Glomerular endothelial cell (primary cell): ENCODE measurements at places on chromosomes 11 and 22. TPM values are rescaled to one million over a fixed set of nuclear protein-coding genes. Genes with fewer than 3 reads are reported as not detected.

DNA sequence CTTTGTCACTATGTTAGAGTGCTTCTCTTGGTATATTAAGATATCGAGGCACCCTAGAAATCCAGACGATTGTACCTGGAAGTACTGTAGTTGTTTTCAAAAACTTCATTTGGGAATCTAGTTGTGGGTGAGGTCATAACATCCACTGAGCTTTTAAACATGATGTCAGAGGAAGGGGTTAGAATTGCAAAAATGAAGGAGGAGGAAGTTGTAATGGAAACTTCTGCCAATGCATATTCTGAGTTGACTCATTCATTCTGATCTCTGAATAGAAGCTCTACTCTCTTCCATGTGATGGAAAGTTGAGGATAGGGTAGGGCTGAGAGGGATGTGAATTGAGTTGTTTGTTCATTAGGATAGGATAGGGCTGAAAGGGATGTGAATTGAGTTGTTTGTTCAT, 7.7 kb downstream of the CD44 start:
- DNase-seq, result no peak

DNA sequence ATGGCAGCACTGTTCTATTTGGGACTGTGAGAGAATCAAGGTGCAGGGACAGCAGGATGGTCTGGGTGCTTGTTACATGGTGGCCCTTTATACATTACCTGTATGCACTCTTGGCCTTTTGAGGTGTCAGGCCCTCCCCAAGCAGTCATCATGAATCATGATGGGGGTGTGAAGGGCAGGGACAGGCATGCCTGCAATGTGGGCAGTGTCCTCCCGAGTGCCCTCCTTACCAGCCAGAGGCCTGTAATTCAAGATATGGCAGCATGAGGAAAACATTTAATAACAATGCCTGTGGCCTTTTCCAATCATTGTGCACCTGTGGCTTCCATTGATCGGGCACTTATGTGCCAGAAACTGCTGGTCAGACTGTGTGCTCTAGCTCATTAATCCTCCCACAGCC, 25.5 kb upstream of the CYP2D6 start:
- DNase-seq, result no peak

NAALADL1 gene
- total RNA-seq, result 2.8 and 5.5 TPM in 2 replicates

PRSS23 gene
- 282 and 749 TPM in 2 replicates for total RNA-seq

C11orf86 gene
- not detected in 2 replicates for total RNA-seq

DNA sequence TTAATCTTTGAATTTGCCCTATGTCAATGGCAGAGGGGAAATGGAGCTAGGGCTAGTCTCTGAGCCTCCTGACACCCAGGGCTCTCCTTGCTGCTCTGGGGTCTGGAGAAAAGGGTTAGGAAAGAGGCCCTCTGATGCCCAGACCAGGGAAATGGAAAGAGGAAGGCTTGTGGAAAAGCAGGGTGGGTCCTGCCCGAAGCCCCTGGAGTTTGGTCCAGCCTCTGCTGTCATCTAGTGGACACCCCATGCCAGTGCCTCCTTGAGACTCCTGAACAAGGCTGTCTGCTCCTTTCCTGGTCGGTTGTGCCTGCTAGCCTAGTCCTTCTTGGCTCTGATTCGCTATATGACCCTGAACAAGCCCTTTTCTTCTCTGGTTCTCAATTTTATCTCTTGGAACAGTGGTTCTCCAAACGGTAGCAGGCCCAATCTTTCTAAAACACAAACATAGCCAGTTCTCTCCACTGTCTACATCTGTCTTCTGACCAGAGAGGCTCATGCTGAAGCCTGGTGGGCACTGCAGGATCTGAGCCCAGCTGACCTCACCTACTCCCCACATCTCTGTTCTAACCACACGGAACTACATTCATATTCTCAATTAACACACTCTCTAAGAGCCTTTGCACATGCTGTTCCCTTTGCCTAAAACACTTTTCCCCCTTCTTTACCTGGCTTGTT, 8.8 kb upstream of the PLA2G3 start:
- peak; percentile 54 for DNase-seq

SMC1B gene
- not detected in 2 replicates for total RNA-seq

DNA sequence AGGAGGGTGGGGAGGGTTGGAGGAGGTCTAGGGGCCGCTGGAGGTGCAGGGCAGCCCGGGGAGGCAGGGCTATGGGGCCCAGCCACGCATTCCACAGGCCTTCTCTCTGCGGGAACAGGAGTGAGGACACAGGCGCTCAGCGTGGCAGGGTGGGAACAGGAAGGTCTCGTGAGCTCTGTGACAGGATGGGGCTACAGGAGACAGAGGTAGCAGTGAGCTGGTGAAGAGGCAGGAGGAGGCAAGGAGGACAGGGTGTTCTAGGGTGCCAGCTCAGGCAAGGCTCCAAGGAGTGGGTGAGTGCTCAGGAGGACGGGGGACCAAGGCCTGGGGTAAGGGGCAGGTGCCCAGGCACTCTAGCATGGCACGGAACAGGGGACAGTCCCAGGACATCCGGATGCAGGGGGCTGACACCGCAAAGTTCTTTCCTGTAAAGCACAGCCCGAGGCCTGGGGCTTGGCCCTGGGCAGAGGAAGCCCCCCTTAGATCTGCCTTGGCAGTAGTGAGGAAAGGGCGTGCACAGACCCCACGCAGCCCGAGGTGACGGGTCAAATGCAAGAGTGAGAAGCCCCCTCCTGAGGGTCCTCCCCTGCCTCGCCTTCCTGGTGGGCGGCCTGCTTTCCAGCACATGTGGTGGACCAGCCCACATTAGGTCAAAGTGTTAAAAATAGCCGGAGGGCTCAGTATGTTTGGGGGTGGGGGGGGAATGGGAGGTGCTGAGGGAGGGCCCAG, 4.7 kb upstream of the NEAT1 start:
- DNase-seq, result no peak

GRCh38 chr11:77131560-77131959, 3.5 kb downstream of the MYO7A start:
- no peak for DNase-seq

DNA sequence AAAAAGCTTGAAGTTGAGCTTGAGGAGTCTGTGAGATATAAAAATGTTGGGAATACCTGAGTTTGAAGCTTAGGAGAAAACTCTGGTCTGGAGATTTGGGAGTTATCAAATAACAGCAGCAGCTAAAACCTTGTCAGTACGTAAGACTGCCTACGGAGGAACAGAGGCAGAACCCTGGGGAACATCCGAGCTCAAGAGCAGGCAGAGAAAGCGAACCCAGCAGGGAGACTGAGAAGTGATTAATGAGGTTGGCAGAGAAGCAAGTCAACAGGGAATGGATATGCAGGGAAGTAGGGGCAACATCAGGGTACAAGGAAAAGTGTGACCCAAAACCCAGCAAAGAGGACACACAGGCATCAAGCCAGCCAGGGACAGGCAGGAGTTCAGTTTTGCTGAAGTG, 12.6 kb upstream of the MTFP1 start:
- no peak for DNase-seq

GRCh38 chr11:12248330-12248729, 129.0 kb upstream of the PARVA start:
- DNase-seq, result no peak

DNA sequence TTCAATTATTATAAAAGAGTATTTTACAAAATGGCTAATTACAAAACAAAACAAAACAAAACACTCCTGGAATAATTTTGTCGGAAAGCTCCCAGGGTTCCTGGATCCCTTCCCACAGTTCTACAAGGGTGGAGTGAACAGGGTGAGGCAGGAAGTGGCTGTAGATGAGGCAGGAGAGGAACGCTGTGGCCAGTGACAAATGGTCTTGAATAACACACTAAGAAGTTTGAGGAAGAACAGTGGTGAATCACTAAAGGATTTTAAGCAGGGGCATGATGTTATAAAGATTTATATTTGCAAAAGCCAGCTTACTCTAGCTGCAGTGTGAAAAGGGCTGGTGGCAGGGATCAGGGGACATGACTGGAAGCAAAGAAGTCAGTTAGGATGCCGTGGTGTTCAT, 33.8 kb upstream of the APOA1 start:
- DNase-seq, result no peak

DNA sequence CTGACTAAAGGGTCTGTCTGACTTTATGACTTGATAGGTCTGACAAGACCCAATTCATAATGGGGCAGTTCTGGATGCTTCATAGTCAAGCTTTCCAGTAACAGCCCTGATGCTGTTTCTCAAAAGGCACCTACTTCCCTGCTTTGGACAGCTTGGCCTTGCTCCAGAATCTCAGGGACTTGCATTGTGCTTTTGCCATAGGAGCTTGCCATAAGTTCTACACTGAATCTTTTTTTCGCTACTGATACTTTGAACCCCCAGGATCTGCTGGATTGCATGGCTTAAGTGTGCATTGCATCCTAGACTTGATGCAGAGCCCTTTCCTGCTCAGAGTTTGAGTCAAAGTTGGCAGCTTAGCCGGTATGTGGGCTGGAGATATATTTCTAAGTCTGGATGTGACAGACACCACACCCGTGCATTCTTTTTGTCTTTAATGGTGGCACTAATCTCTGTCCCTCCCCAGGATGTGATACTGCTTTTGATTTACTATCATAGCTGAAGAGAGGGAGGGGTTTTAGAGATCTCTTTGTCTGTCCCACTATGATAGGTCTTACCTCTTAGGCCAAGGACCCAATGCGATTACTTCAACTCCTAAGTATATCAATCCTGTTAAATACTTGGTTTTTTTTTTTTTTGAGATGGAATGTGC, 16.9 kb upstream of the SLC3A2 start:
- DNase-seq, result no peak

DNA sequence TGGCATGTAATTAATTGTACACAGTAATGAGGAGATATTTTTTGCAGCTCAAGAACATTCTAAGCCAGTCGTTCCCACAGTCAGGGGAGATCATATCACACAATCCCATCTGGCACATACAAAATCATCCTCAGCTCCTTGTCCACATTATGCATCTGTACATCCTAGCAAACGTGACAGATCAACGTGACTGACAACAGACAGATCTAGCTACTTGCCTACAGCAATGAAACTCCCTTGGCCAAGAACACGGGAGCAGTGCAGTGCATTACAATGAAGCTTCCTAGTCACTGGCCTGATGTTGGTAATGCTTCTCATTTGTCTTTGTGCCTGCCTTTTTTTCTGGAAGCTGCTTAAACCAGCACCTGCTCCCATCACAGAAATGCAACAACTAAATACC, 24.5 kb upstream of the GUCY1A2 start:
- no peak for DNase-seq

GRCh38 chr11:73308003-73308960, at the start of gene ARHGEF17:
Gene ARHGEF17, plus strand, starts transcription at chr11:73308276. Its CDS starts 363 bp downstream, at chr11:73308639.
- no peak for DNase-seq

- DNase-seq, result no peak
These were observed 462.4 kb downstream of the BRD1 start for GRCh38 chr22:49365191-49365837.

DNA sequence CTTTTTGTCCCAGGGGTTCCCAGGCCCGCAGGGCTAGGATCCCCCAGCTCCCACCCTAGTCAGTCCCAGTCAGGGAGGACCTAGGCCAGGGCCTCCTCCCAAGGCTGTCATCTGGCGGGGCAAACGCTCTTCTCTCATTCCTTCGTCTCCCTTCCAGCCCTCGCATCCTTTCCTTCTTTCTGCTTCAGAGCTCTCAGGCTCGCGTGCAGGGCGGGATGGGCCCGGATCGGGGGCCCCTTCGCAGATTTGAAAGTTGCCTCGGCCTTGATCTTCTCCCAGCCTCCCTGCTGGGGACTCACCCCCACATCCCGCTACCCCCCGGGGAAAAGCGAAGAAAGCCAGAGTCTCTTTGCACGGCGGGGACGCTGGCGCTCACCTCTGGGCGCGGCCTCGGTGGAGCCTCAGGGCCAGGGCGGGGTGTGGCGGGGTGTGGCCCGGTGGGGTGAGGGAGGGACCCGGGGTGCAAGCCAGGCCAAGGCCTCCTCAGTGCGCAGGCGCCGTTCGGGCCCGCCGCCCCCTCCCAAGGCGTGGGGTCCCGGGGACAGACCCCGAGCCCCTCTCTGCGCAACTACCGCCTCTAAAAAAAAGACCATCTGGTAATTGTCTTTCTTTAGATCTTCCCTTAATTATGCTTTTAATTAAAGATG, 14.8 kb upstream of the PAX6 start:
- no peak for DNase-seq
